GM10248 (cell line): ENCODE measurements at places on chromosomes 6 and 20.

DNA sequence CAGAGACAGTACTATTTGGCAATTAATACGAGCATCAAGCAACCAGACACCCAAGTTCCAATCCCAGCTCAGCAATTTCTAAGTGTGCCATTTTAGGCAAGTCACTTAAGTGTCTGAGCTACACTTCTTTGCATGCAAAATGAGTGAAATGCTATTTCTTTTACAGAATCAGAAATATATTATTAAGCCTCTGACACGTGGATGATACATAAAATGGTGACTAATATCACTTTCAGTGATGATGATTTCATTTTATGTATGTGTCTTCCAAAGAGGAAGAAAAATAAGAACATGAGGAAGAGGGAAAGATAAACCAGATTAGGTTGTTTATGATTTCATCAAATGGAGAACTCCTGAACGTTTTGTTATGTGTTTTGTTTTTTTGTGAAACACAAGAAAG is 158.6 kb downstream of the TSHZ2 start:
- no peak for DNase-seq

DNA sequence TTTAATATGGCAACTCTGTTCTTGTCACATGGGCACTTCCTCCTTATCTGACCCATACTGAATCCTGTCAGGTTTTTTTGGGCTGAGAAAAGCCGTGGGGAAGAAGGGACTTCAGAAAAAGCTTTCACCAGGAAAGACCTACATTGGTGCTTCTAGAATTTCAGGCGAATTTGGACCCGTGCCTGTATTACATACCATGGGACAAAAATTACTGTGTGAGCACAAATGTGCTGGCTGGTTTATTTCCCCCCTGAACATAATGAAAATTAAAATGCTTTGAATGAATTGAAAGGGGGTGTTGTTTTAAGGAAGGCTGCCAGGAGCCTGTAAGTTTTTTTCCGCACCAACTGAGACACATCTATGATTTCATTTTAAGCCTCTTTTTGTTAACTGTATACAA is 29.6 kb downstream of the CAP2 start:
- DNase-seq = no peak

DNA sequence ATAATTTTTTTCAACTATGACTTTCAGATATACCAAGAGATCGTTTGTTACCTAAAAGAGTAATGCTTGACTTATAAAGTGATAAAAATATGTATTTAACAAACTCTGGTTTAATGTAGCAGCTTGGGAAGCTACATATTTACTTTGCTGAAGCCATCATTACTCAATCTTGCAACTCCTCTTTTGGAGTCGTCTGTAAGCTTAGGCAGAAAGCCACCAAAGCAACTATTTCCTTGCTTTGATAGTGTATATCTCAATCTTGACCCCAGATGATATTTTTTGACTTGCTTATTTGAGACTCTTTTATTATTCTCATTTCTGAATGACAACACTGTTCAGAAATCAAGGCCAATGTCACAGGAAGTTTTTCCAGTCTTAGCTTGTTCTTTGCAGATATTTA is 183.0 kb downstream of the SAMD5 start:
- DNase-seq = no peak

DNA sequence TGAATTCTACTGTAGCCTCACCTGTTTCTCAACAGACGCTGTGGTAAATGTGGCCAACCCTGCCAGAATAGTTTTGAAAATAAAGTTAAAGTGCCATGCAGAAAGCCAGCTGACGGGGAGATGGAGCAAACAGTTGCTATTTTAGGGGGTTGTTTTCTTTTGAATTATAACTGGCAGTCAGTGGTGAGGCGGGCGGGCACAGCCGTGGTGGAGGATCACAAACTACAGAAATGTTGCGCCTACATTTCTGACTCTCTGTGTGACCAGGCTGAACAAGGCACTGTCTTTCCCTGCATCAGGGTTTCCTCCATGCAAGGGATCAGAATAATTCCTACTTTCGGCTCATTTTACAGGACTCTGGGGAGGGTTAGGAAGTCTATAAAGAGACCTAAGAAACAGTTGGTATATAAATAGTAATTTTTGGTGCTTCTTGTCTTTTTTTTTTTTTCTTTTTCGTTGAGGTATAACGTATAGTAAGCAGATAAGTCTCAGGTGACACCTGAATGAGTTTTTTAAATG is 17.2 kb downstream of the CHMP4B start:
- DNase-seq = no peak

- DNase-seq = no peak
Observed at GRCh38 chr6:117668736-117669135, 6.5 kb upstream of the NUS1 start.

GRCh38 chr20:9926476-9926875 is 87.6 kb upstream of the PAK5 start:
- no peak for DNase-seq
